Activated naive CD8-positive, alpha-beta T cell treated with anti-CD3 and anti-CD28 coated beads for 36 hours (primary cell): ENCODE measurements at places on chromosomes 2 and 18.

GRCh38 chr2:42547446-42548295, 20.8 kb upstream of the MTA3 start:
- DNase-seq = no peak

- no peak for DNase-seq
Observed at GRCh38 chr2:115122701-115123100, 680.3 kb downstream of the DPP10 start.

GRCh38 chr18:23380001-23380550, 73.0 kb upstream of the RIOK3 start:
- DNase-seq = no peak

- DNase-seq = no peak
Observed at GRCh38 chr2:98039085-98039756, 43.5 kb upstream of the TMEM131 start.

DNA sequence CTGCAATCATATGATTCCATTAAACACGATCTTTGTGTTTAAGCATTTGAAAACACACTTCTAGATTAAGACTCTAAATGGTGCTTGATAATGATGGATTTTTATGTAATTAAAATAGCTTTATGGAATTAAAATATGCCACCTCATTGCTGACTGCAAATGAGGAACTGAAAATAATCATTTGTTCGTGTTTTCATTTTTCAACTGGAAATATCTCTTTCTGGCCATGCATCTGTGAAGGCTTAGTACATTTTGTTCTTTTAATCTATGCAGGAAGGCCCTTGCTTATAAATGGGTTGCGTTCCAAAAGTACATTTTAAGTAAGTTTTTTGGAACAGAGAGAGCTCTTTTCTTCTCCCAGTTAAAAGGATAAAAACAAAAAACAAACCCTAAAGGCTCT, 125.5 kb downstream of the MC4R start:
- DNase-seq = no peak

- no peak for DNase-seq
Observed at GRCh38 chr2:122100346-122100745, 344.9 kb downstream of the TSN start.

GRCh38 chr2:82652117-82652516, 1807.0 kb downstream of the SUCLG1 start:
- no peak for DNase-seq

- DNase-seq = no peak
Observed at GRCh38 chr18:22490429-22490846, 72.7 kb upstream of the CTAGE1 start.

DNA sequence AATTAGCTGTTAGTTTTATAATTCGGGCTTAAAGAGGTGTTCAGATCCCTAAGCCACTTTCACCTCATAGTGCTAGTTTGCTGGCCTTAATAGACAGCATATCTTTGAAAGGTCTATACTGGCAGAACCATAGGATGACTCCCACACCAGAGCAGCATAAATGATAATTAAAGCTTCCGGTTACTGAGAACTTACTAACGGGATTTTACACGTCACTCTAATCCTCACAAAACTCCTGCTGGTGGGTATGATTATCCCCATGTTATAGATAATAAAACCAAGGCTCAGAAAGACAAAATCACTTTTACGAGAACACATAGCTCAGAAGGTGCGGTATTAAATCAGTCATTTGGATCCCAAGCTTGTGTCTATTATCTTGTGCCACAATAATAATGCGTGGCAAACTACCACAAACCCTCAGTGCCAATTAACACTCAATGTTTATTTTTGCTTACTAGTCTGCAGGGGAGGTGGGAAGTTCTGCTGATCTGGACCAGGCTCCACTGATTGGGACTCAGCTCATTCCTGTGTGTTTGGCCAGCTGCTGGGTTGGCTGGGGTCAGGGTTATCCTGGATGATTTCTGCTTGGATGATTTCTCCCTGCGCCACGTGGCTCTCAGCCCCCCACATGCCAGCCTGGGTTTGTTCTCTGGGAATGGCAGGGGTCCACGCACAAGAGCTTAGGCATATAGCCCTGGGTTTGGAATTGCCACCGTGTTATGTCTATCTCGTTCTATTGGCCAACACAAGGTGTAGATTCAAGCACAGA, 62.3 kb downstream of the TRIB2 start:
- no peak for DNase-seq

GRCh38 chr2:180978903-180979748, 1.3 kb upstream of the UBE2E3 start:
- no peak for DNase-seq

- no peak for DNase-seq
Observed at GRCh38 chr2:121826036-121826435, 70.6 kb downstream of the TSN start.

DNA sequence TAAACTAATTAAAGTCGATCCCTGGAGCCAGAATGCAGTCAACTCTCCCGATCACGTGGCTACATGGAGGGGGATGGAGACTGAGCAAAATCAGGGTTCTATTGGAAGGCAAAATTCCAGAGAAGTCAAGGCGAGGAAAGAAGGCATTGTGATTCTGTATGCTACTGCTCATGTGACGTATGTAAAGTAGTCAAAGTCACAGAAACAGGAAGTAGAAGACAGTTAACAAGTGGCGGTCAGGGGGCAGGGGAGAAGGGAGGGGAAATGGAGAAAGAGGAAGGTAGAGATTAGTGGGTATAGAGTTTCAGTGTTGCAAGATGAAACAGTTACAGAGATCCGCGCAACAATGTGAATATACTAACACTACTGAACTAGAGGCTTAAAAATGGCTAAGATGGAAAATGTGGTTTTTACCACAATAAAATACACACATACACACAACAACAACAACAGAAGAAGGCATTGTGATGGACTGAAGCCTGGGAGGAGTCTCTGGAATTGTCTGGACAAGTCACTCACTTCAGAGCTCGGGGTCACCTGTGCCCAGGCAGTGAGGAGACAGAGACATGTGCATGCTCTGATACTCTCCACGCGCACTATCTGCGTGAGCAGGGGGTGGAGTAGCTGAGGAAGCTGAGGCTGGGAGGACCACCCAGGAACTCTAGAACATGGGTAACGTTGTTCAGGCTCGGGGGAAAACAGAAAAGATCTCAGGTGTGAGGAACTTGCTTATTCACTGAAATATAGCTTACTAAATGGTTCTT, 89.9 kb upstream of the CDCA7 start:
- DNase-seq = peak; percentile 18
